ENCODE measurements at places on chromosomes 12 and 14. TPM values are rescaled to one million over a fixed set of nuclear protein-coding genes. Genes with fewer than 3 reads are reported as not detected.

GRCh38 chr12:39102474-39103209 lies 197.3 kb upstream of the CPNE8 start:
- H3K4me1 ChIP-seq = no peaks in the 10 kb centered on the region
- no peak overlapping the region for H3K4me3 ChIP-seq
- no peaks in the 10 kb centered on the region for H3K27me3 ChIP-seq
- DNase-seq = no peak
- no peaks in the 10 kb centered on the region for H3K36me3 ChIP-seq

Gene ATP5F1B
- 1,436 TPM for polyA plus RNA-seq

DNA sequence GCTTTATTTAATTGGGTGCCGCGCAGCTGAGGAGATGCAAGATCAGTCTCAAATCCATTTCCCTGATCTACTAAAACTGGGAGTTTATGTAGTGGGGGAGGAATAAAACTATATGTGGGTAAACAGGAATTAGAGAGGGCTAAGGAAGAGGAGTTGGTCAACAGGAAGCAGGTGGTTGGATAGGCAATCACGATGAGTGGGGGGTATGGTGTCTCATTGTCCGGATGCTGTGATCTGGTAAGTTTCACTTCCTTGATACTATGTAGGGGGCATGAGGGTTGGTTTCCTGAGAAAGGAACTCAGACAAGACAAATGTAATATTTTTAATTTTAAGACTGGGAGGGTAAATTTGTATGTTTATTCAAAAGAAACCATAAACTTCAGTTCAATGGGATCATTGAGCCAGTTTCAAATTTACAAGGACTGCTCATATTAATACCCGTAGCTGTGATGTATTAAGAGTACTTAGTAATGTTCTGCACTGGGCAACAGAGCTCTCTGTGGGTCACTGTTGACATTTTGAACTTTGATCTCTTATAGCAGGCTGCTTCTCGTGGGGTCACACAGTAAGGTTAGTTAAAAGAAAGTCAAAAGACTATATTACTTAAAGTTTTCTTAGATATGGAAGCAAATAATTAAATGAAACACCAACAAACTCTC lies 786.2 kb upstream of the FBXO33 start:
- no peaks in the 10 kb centered on the region for H3K4me1 ChIP-seq
- no peaks in the 10 kb centered on the region for H3K36me3 ChIP-seq
- no peak overlapping the region for H3K27ac ChIP-seq

Gene CLEC2B
- polyA plus RNA-seq = 5.2 TPM

GRCh38 chr12:90909069-90909770 lies 45.8 kb downstream of the CCER1 start:
- no peak overlapping the region for H3K27ac ChIP-seq
- no peaks in the 10 kb centered on the region for H3K27me3 ChIP-seq
- H3K4me1 ChIP-seq = no peaks in the 10 kb centered on the region
- H3K36me3 ChIP-seq = no peaks in the 10 kb centered on the region
- no peak for DNase-seq

DNA sequence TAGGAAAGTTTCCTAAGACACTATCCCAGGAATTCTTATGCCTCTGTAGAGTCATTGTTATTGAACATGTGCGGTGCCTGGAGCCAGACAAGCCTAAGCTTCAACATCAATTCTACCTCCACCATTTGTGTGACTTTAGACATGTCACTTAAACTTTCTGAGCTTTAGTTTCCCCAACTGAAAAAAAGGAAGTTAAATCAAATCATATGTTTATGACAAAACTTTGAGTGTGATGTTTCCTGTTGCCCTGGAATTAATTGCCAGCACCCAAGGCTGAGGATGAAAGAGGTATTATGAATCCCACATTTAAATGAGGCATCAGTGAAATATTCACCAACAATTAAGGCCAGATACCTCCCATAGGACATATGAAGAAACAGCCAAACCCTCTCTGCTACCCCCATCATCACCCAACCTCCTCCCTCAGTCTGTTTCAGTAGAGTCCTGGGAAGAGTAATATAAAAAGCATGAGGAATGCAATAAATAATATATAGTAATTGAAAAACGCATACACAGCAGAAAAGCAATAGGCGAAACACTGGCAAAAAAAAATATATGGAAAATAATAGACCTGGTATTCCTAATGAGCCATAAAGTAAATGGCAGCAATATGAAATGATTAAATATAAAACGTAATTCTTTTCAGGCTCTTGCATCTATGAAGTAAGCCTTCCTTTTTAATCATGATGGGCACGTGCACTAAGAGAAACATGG lies 182.0 kb upstream of the DCN start:
- no peaks in the 10 kb centered on the region for H3K4me1 ChIP-seq
- H3K4me3 ChIP-seq = no peak overlapping the region
- no peak overlapping the region for H3K27ac ChIP-seq
- no peak for DNase-seq
- H3K27me3 ChIP-seq = no peaks in the 10 kb centered on the region

- no peak for DNase-seq
- H3K4me1 ChIP-seq = peaks cover 34% of the 10 kb centered on the region
- peaks cover 16% of the 10 kb centered on the region for H3K36me3 ChIP-seq
Observed at GRCh38 chr14:89186856-89187376, 230.1 kb downstream of the FOXN3 start.

Gene RNASE3
- polyA plus RNA-seq = 0.12 TPM

- H3K4me1 ChIP-seq = peaks cover 71% of the 10 kb centered on the region
- no peak for DNase-seq
Observed at GRCh38 chr14:95527387-95528002, 7.4 kb upstream of the GLRX5 start.

GRCh38 chr12:73935817-73936216 lies 601.8 kb upstream of the ATXN7L3B start:
- no peaks in the 10 kb centered on the region for H3K27me3 ChIP-seq
- H3K36me3 ChIP-seq = no peaks in the 10 kb centered on the region
- DNase-seq = no peak
- H3K4me3 ChIP-seq = no peak overlapping the region
- H3K4me1 ChIP-seq = no peaks in the 10 kb centered on the region
- no peak overlapping the region for H3K27ac ChIP-seq

Gene TMEM229B
- polyA plus RNA-seq = 1.2 TPM

GRCh38 chr14:64800000-64800399 lies 79.7 kb downstream of the SPTB start:
- no peaks in the 10 kb centered on the region for H3K27me3 ChIP-seq
- DNase-seq = peak; percentile 41
- H3K36me3 ChIP-seq = no peaks in the 10 kb centered on the region

DNA sequence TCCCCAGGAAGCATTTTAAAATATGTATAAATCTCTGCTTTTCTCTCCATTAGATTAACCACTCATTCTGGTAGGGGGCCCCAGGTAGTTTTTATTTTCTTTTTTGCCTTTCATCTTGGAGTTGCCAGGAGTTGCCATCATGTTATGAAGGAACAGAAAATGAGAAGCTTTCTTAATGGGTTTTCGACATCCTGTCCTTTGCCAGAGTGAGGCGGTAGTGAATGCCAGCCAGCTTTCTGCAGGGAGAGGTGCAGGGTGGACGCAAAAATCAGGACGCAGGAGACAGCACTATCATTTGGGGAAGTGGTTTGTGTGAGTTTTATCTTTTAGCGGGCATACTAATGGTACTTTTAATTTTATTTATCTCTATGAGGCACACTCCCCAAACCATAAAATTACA lies 1.7 kb downstream of the RASSF8 start:
- H3K4me1 ChIP-seq = no peaks in the 10 kb centered on the region
- peak overlapping the region; percentile 95 for H3K27ac ChIP-seq
- H3K4me3 ChIP-seq = peak overlapping the region; percentile 85
- no peaks in the 10 kb centered on the region for H3K27me3 ChIP-seq
- peak; percentile 23 for DNase-seq
